Right cardiac atrium (tissue), 5 donors: ENCODE measurements at places on chromosomes 5 and 9. TPM values are rescaled to one million over a fixed set of nuclear protein-coding genes. Genes with fewer than 3 reads are reported as not detected.

DNA sequence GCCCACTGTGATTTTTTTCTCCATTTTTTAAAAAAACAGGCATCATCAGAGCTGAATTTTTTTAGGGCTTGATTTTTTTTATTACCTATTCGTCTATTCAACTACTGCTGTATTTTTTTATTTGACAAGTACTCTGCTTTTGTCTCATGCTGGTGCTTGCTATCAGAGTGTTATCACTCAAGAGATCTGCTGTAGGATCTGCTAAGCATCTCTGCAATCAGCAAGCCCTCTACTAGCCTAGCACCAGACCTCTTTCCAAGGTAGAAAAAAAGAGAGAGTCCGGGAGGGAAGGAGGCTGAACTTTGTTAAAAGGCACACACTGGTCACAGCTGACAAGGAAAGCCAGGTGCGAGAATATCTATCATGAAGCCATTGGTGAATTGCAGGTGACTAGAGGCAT, 413.8 kb upstream of the CCNH start:
- DNase-seq, result no peak

GRCh38 chr9:34047864-34048726, 592 bp downstream of the UBAP2 start:
- no peak for DNase-seq

DNA sequence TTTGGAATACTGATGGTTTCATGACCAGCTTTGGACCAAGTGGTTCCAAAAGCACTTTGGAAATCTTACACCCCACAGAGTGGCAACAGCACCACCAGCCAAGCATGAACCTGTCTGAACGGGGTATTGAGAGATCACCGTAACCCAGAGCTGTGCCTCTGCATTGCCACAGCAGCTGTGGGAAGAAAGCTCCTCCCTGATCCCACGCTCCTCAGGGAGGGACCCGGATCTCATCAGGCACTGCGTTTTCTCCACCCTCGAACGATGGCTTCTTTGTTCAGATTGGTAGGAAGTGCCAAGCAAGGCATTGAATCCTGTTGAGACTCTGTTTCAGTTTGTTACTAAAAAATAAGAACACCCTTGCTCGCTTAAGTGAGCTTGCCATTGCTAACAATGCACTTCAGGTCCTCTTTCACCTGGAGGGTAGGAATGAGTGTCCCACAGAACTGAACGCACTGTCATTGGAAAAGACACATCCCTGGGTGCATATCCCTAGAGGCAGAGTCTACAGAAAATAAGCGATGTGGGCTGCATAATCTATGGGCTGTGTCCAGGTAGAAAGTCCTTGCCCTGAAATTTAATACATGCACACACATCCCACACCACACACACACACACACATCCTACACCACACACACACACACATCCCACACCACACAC, 118.0 kb upstream of the ICE1 start:
- DNase-seq, result no peak

- no peak for DNase-seq
Observed at GRCh38 chr5:155252717-155253116, 239.2 kb downstream of the KIF4B start.

- DNase-seq, result no peak
Observed at GRCh38 chr9:119677811-119678505, 308.7 kb upstream of the BRINP1 start.

- DNase-seq, result no peak
Observed at GRCh38 chr5:67393211-67393610, 196.6 kb upstream of the CD180 start.

FBP1 gene
- total RNA-seq, result 2.8 TPM

PCDHB15 gene
- 4.3 TPM for total RNA-seq

CDC20B gene
- not detected for total RNA-seq

WHRN gene
- 12.7 TPM for total RNA-seq

CRAT gene
- total RNA-seq, result 47.0 TPM

OR1N2 gene
- not detected for total RNA-seq

GPR150 gene
- total RNA-seq, result 0.15 TPM

RORB gene
- 1.3 TPM for total RNA-seq

PCDHGB7 gene
- 10.5 TPM for total RNA-seq
